Trophoblast cell (in vitro differentiated cells and primary cell): ENCODE measurements at places on chromosomes 6 and 20.

DNA sequence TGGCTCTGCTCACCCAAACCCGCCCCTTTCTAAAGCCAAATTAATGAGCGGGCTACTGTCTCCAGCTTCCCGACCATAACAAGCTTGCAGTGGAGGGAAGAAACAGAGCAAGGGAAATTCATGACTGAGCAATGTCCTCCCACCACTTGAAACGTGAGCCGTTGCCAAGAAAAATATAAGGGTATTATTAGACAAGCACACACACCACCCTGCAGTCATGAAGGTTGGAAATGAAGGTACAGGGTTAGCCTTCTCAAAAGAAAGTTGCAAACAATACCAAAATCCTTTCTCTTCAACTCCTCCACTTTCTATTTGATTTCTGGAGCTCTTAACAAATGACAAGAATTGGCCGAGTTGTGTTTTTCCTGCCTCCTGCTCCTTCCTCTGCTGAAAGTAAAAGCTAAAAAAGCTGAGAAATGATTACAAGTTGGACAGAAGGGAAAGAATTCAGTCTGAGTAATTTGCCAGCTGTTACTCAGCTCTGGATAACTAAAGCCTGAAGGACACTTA is 151.1 kb upstream of the B3GAT2 start:
- no peaks in the 10 kb centered on the region for H3K4me1 ChIP-seq
- peak; percentile 63 for DNase-seq
- H3K4me3 ChIP-seq: no peak overlapping the region
- H3K27ac ChIP-seq: no peak overlapping the region

DNA sequence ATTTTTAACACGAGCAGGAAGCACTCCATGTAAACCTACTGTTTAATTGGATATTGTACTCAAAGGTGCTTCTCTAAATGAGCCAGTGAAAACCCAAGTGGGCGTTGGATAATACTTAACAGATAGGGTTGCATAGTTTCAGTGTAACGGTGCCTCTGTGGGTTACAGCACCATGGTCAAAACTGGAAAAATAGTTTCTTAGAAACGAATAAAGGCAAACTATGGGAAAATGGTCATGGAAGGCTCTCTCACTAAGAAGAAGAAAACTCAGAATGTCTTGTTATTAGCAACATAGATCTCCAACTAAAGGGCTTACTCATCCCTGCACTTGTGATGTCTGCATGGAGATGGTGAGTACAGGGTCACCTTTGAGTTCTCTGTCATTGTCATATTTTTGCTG is 59.1 kb upstream of the NEDD9 start:
- no peaks in the 10 kb centered on the region for H3K36me3 ChIP-seq
- no peak for DNase-seq
- no peaks in the 10 kb centered on the region for H3K27me3 ChIP-seq
- H3K4me1 ChIP-seq: peaks cover 11% of the 10 kb centered on the region
- no peak overlapping the region for H3K4me3 ChIP-seq

GRCh38 chr6:113271437-113271836 is 585.7 kb upstream of the MARCKS start:
- no peaks in the 10 kb centered on the region for H3K27me3 ChIP-seq
- H3K4me3 ChIP-seq: no peak overlapping the region

DNA sequence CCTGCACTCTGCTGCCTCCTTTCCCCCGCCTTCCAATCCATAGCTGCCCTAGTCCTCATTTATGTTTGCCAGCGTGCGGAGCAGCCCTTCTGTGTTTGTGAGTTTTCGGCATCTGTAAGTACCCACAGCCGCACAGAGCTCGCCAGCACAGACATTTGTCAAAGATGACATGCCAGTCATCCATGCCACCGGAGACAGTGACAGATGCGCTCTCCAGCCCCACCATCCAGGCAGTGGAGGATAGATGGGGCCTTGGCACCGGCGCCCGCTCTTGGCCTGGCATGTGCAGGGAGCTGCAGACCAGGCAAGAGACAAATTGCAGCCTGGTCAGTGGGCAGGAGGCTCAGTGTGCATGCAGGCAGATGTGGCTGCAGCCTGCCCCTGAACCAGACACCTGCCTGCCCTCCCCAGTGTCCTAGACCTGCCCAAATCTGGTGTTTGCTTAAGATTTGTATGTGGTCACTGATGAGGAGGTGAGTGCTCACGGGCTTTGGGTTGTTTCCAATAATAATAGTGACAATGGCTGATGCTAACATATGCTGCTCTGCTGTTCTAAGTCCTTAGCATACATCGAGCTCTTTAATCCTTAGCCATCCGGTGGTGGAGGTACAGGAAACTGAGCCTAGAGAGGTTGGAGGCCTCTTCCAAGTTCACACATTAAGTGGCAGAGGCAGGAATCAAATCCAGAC is 78.1 kb downstream of the UNC5CL start:
- H3K4me1 ChIP-seq: no peaks in the 10 kb centered on the region
- H3K4me3 ChIP-seq: no peak overlapping the region
- no peaks in the 10 kb centered on the region for H3K36me3 ChIP-seq
- no peak for DNase-seq
- no peaks in the 10 kb centered on the region for H3K27me3 ChIP-seq
- no peak overlapping the region for H3K27ac ChIP-seq

- no peak overlapping the region for H3K27ac ChIP-seq
- H3K36me3 ChIP-seq: peaks cover 25% of the 10 kb centered on the region
- no peak for DNase-seq
- H3K4me1 ChIP-seq: no peaks in the 10 kb centered on the region
- no peak overlapping the region for H3K4me3 ChIP-seq
These were observed 10.1 kb downstream of the PHF10 start for GRCh38 chr6:169714178-169714577.

DNA sequence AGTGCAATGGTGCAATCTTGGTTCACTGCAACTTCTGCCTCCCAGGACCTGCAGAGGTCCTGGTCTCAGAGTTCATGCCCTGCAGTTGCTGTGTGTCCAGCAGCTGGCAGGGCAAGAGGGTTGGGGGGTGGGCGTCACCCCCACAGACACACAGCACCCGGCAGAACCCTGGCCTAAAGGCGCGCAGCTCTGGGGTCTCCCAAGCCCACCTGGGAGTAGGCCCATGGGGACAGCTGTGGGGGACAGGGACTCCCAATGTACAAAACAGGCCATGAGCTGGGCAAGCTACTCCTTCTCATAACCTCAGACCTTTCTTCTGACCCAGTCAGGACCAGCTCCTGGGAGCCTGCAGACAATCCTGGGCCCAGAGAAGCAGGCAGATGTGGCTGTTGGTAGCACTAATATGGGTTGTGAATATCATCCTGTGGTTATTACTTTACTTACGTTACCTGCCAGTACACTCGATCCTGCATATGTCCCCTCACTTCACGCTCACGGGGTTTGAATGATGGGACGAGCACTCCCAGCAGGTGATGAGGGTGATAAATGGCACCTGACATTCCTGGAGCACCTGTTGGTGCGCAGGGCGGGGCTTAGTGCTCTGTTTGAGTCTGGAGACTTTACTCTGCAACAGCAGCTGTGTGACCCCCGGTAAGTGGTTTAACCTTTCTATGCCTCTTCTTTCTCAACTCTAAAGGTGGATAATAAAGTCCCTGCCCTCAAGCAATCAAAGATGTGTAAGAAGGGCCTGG is 39.9 kb upstream of the SULF2 start:
- no peak overlapping the region for H3K4me3 ChIP-seq
- H3K4me1 ChIP-seq: no peaks in the 10 kb centered on the region
- DNase-seq: no peak
- no peaks in the 10 kb centered on the region for H3K27me3 ChIP-seq
- H3K27ac ChIP-seq: no peak overlapping the region

- H3K4me1 ChIP-seq: peaks cover 7% of the 10 kb centered on the region
- H3K27ac ChIP-seq: no peak overlapping the region
- no peaks in the 10 kb centered on the region for H3K27me3 ChIP-seq
- no peak overlapping the region for H3K4me3 ChIP-seq
These were observed 12.4 kb upstream of the GHRH start for GRCh38 chr20:37273988-37274387.

DNA sequence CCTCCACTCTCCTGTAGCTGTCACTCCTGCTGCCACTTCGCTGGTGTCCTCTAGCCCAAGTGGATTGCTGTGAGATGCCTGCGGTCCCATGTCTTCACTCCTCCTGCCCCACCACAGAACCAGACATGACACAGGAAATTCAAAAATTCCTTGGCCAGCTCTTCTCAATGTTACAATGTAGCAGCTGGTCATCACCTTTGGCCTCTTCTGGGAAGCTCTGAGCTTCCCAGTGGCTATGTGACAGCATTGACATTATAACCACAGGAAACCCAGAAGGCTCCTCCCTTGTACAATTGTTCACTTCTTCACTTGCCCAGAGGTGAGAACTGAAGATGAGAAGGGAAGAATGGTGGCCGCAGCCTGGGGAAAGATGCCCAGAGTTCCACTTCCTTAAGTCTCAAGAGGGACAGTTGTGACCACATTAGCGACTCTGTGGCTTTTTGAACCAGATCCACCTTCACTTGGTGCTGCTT is 76.1 kb upstream of the NAA20 start:
- H3K4me1 ChIP-seq: peaks cover 35% of the 10 kb centered on the region
- peaks cover 7% of the 10 kb centered on the region for H3K36me3 ChIP-seq
- H3K27me3 ChIP-seq: no peaks in the 10 kb centered on the region
- H3K4me3 ChIP-seq: no peak overlapping the region

DNA sequence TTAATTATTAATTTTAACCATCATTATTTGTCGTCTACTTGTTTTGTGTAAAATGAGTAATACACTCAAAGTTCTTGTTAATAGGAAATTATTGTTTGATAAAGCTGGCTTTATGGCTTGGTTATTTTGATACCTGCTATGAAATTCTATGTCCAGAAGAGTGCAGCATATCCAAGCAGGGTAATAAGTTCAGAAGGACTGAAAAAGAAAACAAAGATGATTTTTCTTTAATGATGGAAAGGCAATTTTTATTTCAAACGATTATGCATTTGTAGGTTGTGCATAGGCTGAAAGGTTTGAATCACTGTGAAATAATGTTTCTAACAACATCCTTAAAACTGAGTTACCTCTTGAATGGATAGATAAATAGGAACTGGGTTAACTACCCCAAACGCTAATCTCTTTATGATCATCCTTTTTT is 1.4 kb upstream of the MAN1A1 start:
- H3K27me3 ChIP-seq: no peaks in the 10 kb centered on the region
- peaks cover 3% of the 10 kb centered on the region for H3K4me1 ChIP-seq
- DNase-seq: no peak

- H3K36me3 ChIP-seq: no peaks in the 10 kb centered on the region
- H3K27ac ChIP-seq: no peak overlapping the region
- H3K4me3 ChIP-seq: no peak overlapping the region
- no peaks in the 10 kb centered on the region for H3K4me1 ChIP-seq
- no peak for DNase-seq
- H3K27me3 ChIP-seq: no peaks in the 10 kb centered on the region
These were observed 96.7 kb downstream of the EDN1 start for GRCh38 chr6:12386816-12387215.

- H3K27ac ChIP-seq: no peak overlapping the region
- DNase-seq: no peak
- H3K4me3 ChIP-seq: no peak overlapping the region
- H3K27me3 ChIP-seq: no peaks in the 10 kb centered on the region
- H3K36me3 ChIP-seq: no peaks in the 10 kb centered on the region
These were observed 99.7 kb upstream of the EXOC2 start for GRCh38 chr6:792662-793061.

DNA sequence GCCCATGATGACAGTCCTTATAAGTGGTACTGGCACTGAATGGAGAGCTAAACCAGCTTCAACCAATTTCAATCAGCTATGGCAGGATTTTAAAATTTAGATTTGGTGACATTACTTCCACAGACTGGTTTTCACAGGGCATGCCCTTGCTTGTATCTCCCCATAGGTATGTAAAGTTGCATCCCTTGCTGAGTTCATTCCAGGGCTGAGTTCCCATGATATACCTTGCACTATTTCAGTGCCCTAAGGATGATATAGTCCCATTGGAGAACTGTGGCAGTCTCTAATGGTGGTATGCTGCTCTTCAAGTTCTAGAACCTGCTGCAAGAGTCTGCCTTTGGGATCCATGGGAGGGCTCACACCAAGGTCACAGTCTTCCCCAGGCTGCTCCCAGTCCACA is 232.7 kb upstream of the MOCS1 start:
- no peaks in the 10 kb centered on the region for H3K4me1 ChIP-seq
- DNase-seq: no peak
- H3K27ac ChIP-seq: no peak overlapping the region
- no peak overlapping the region for H3K4me3 ChIP-seq
- H3K27me3 ChIP-seq: no peaks in the 10 kb centered on the region

GRCh38 chr20:61582196-61582923 is 330.3 kb downstream of the CDH4 start:
- no peaks in the 10 kb centered on the region for H3K36me3 ChIP-seq
- peak overlapping the region; percentile 34 for H3K4me3 ChIP-seq
- no peak overlapping the region for H3K27ac ChIP-seq
- no peak for DNase-seq
- no peaks in the 10 kb centered on the region for H3K4me1 ChIP-seq

DNA sequence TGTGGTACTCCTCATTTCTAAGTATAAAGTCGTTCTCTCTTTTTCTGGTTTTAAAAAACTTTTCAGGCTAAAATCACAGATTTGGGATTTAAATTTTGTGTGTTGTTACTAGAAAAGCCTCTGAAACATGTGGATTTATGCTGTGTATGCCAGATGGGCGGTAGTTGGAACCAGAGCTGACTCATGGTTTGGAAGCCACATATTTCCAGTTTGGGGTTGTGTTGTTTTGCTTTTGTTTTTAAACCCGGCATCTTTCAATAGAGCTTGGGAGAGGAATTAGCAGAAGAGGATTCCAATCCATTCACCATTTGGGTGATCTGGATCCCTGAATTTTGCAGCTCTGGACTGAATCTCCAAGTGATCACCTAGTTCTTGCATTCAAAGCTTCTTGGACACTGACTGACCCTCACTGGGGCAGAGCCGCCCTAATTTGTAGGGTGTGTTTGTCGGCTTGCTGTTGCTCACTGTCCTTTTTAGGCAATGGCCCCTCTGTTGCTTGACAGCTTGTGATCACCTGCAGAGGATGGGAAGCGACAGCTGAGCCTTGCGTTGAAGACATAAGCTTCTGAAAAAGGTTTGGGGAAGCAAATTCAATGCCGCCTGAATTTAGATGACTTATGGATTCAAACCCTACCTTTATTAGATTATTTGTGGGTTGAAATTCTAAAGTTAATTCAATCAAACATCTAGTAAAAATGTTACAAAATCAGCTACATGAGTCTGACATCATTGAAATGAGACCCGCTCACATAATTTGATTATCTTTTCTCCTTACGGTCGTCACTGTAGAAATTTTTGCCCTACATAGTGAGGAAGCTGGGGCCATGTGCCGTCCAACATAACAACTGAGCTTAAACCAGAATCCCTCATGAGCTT is 79.9 kb upstream of the CD83 start:
- peaks cover 12% of the 10 kb centered on the region for H3K4me1 ChIP-seq
- no peaks in the 10 kb centered on the region for H3K27me3 ChIP-seq
- H3K27ac ChIP-seq: no peak overlapping the region
- no peak overlapping the region for H3K4me3 ChIP-seq

GRCh38 chr20:18981962-18982539 is 168.5 kb downstream of the SCP2D1 start:
- no peaks in the 10 kb centered on the region for H3K36me3 ChIP-seq
- H3K27ac ChIP-seq: no peak overlapping the region
- DNase-seq: no peak
- H3K4me1 ChIP-seq: peaks cover 2% of the 10 kb centered on the region
- H3K4me3 ChIP-seq: peak overlapping the region; percentile 42
- H3K27me3 ChIP-seq: no peaks in the 10 kb centered on the region
